ENCODE measurements at places on chromosomes 11 and 22.
A peak's percentile ranks its signal among the peaks of the same experiment; 100 is the strongest.

DNA sequence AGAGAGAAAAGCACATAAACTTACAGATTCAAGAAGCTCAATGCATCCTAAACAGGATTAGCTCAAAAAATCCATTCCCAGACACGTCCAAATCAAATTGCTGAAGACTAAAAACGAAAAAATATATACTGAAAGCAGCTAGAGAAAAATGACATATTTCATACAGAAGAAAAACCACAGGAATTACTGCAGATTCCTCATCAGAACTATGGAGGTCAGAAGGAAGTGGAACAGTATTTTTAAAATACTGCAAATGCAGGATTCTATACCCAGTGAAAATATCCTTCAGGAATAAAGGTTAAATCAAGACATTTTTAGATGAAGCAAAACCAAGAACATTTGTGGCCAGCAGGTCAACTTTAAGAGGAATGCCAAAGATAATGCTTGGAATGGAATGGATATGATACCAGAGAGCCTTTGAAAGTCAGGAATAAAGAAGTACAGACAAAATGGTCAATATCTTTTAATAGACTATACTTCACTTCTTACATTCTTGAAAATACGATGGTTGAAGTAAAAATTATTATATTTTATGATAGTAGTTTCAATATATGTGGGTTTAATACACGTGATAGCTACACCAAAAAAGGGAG is 352.9 kb downstream of the CTTN start:
- no peak for DNase-seq

DNA sequence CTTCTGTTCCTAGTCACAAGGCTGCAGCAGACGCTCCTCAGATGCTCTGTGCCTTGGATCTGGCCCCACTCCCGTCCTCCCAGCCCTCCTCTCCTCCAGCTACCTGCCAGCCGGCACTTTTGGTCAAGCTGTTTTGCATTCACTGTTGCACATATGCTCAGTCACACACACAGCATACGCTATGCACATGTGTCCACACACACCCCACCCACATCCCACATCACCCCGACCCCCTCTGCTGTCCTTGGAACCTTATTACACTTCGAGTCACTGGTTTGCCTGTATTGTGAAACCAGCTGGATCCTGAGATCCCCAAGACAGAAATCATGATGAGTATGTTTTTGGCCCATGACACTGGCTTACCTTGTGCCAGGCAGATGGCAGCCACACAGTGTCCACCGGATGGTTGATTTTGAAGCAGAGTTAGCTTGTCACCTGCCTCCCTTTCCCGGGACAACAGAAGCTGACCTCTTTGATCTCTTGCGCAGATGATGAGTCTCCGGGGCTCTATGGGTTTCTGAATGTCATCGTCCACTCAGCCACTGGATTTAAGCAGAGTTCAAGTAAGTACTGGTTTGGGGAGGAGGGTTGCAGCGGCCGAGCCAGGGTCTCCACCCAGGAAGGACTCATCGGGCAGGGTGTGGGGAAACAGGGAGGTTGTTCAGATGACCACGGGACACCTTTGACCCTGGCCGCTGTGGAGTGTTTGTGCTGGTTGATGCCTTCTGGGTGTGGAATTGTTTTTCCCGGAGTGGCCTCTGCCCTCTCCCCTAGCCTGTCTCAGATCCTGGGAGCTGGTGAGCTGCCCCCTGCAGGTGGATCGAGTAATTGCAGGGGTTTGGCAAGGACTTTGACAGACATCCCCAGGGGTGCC is 109.8 kb downstream of the BCR start:
- peak; percentile 62 for DNase-seq

- DNase-seq: no peak
These were observed at the start of gene SCN4B for GRCh38 chr11:118152552-118153471. Gene SCN4B, minus strand, starts transcription at chr11:118152823. Its CDS starts 150 bp downstream, at chr11:118152673.

- DNase-seq: no peak
These were observed 823.6 kb downstream of the TBC1D22A start for GRCh38 chr22:47586038-47586437.

DNA sequence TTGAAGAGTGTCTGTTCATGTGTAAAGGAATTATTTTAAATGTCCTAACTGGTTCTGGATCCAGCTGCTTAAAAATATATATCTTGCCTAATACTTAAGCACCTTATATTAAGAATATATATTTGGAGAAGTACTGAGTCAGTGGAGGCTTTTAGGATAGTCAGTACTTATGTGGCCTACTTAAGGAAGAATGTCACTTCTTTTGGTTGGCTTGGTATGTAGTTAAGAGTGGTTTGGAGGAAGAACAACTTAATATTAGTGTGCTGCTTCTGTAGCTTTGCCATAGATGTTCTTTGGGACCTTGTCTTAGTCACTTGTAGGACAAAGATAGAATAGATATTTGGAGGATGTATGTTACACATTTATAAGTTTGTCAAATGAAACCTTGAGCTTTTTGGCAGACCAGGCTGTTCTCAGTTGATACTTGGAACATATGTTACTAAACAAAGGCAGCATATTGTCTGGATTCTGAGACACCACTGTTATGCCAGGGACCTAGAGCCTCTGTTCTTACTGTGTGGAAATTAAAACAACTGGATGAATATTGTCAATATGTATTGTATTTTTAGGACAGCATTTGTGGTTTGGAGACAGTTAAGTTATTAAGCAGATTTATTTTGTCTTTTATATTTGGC is 4.9 kb downstream of the HIPK3 start:
- no peak for DNase-seq

DNA sequence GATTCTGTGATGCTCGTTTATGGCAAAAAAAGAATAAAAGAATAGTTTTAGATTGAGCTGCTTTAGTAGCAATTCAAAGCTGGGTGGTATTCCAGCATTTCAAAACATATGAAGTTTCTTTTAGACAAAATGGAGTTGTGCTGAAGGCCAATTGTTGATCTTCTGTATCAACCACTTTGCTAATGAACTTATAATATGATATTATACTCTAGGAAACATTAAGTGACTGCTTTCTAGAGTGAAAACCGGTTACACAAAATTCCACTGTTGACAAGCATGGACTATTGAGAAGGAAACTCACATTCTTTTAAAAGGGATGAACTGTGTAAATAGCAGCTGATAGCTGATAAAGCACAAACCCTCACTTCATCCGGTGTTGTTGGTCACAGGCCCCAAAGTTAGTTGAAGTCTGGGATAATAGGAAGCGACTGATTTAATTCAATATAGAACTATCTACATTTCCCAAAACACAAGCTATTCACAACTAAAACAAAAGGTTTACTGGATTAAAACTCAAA is 255.1 kb downstream of the CADM1 start:
- DNase-seq: no peak

GRCh38 chr22:44024288-44024921 is at the start of gene PARVB:
Gene PARVB, plus strand, starts transcription at chr22:44024302. Its CDS starts 38 bp downstream, at chr22:44024340.
- DNase-seq: peak; percentile 46

GRCh38 chr11:68312117-68312779 is at the start of gene LRP5:
Gene LRP5, plus strand, starts transcription at chr11:68312591. Its CDS starts 124 bp downstream, at chr11:68312715.
- DNase-seq: peak; percentile 25

DNA sequence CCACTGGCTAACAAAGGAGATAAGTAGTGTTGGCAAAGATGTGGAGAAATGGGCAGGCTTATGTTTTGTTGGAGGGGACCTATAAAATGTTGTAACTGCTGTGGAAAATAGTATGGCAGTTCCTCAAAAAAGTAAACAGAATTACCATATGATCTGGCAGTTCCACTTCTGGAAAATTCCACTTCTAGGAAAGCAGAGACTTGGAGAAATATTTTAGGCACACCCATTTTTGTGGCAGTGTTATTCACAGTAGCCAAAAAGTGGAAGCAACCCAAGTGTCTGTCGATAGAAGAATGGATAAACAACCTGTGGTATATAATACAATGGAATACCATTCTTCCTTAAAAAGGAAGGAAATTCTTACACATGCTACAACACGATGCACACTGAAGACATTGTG is 57.0 kb upstream of the ADORA2A start:
- DNase-seq: no peak

DNA sequence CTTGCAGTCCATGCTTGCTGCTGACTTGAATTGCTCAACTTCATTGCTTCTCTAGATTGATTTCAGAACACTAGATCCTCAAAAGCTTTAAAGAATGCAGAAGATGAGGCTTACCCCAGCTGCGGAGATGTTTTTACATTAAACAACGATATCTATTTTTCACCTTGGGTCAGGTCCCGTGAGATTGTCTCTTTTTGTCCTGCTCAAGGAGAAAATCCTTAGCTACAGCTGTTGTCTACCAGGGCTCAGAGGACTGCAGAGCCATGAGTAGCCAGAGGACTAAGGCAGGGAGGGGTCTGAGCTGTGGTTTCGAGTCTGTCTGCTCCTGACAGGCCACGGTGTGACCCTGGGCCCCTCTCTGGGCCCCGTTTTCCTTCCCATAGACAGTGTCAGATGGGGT is 51.4 kb downstream of the PKNOX2 start:
- no peak for DNase-seq

DNA sequence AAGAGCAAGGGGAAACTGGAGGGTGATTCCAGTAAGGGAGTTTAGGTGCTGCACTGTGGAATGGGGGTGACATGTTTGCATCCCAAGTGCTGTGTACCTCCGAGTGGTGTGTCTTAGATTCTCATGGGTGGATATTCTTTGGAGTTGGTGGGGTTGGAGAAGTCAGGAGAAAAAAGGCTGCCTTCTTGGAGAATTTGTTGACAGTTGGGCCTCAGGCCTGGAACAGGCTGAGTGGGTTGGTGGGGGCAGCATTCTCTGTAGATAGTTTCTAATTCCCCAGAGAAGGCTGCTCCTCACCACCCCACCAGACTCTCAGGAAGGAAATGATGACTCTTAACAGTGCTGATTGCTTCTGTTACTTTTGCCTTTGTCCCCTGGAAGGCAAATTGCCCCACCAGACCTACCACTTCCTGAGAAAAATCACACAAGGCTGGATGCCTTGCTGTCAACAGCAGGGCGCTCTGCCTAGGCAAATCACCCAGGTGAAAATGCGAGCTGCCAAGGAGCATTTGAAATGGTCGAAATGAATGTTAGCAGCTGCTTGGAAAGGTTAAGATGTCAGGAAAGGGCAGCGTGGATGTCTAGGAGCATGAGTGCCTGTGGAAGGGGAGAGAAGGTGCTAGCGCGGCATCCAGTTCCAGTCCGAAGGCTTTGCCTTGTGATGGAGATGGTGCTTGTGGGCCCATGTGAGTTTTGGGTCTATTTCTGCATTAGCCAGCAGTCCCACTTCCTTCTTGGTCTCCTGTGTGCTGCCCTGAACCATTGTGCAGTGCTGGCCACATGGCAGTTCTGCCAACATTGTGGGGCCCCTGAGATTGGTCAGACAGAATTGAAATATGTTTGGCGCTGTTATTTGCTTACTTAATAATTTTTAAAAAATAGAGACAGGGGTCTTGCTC is 29.7 kb upstream of the SORL1-AS1 start:
- no peak for DNase-seq

GRCh38 chr11:57434640-57435546 is 8.0 kb upstream of the SLC43A3 start:
- no peak for DNase-seq

DNA sequence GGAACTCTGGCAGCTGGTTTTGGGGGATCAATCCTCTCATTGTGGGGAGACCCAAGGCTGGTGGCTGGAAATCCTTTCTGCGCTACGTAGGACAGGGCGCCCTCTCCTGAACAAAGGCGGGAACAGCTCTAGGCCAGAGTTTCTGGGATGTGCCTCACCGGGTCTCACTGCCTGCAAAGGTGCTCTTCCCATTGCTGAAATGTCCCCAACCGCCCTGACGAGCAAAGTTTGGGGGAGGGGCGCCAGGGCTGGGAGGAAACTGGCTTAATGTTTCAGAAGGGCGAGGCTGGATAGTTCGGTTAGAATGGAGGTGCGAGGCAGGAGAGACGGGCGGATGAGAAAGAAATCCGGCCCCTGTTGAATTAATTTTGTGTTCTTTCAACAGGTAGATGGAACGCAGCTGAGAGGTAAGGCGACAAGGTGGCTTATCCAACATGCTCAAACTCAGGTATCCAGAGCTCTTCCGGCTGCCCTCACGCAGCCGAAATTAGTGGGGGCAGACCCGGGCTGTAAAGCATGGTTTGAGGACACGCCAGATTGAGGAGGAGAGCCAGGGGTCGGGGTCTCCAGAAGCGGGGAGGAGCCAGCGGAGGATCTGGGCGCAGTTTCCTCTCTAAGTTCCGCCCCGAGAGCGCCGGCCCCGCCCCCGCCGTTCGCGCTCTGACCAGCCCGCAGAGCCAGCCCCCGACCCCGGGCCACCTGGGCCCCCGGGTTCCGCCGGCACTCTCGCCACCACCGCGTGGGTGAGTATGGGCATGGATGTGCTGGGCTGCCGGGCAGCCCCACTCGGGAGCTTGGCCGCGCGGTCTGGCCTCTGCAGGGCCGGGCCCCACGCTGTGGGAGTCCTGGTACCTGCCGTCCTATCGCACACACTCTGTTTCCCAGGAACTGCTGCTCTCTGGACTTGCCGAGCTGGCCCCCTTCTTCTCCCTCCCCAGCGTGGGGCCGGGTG is at the start of gene PGAP2:
TSS of gene PGAP2 (plus strand) at position 652 of the 952 bp plus-strand sequence. CDS start 2,700 bp downstream, outside the sequence.
- DNase-seq: peak; percentile 77

DNA sequence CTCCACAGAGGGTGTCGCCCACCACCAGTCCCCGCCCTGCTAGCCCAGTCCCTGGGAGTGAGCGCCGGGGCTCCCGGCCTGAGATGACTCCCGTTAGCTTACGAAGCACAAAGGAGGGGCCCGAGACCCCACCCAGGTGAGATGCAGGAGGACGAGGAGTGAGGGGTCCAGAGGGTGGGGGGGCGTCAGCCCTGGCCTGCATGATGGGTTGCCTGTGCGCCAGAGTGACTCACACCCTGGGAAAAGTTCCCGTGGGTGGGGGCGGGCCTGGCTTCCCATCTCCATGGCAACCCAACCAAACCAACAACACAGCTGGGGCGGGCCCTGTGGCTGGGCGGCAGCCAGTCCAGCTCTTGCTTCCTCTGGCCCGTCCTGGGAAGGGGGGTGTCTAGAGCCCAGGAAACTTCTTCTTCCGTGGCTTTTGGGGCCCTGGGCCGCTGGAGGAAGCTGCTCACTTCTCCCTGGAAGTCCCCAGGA is 4.5 kb downstream of the GAS2L1 start:
- DNase-seq: peak; percentile 91

GRCh38 chr11:122248939-122249338 is 132.9 kb upstream of the BLID start:
- DNase-seq: no peak

- DNase-seq: no peak
These were observed 16.0 kb upstream of the MIF start for GRCh38 chr22:23878219-23878618.

- no peak for DNase-seq
These were observed 16.3 kb downstream of the LDHAL6A start for GRCh38 chr11:18471995-18472394.

GRCh38 chr22:39117585-39118191 is 20.6 kb downstream of the APOBEC3H start:
- DNase-seq: peak; percentile 83

All from hematopoietic multipotent progenitor cell treated with erythropoietin and hydrocortisone succinate and interleukin-3 and kit ligand, for 8 days (in vitro differentiated cells).